Liver (tissue), 10 donors: ENCODE measurements at places on chromosomes 3 and 15. TPM values are rescaled to one million over a fixed set of nuclear protein-coding genes. Genes with fewer than 3 reads are reported as not detected.
A peak's percentile ranks its signal among the peaks of the same experiment; 100 is the strongest.

The CLDN1 gene
- total RNA-seq: 92.0 TPM

The NME9 gene
- total RNA-seq: 0.08 TPM

The NXPE3 gene
- 2.7 TPM for total RNA-seq

DNA sequence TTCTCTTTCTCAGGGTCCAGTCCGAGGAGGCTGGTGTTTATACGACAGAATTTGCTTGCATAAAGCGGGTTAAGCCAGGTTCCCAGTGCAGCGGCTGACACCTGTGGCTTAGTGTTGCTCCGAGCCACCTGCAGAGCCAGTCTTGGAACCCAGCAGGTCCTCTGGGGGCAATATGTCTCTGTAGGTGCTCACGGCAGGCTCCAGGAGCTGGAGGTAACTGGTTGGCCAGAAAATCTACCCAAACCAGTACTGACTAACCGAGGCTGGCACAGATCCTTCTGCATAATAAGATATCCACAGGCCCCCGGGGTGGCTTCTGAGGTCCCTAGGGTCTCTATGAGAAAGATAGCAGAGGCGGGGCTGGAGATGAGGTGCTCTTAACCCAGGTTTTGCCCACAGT is 3.2 kb downstream of the MGLL start:
- peak; percentile 31 for DNase-seq

DNA sequence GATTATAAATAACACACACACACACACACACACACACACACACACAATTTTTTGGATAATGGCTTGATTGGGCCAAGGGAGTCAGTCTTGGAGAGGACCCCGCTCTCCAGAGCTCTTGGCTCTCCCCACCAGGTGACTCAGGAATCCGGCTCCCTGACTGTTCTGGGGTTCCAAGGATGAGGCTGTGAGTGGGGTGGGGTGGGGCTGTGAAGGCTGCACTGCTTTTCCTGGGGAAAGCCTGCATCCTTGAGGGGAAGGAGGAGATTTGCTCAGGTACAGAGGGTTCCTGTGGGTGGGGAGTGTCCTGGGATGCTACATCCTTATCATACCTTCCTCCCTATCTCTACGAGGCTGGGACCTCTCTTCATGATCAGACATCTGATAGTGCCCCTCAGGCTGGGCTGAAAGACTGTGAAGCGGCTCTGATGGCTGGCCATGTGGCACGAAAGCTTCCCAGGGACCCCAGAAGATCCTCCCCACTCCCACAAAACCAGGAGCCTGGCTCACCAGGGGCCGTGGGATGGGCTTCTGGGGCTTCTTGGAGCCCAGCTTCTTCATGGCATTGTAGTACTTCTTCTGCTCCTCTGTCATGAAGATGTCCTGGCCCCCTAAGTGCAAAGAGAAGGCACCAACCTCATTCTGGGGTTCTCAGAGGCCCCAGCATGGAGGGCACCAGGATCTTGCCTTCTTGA is 59.2 kb downstream of the EXOG start:
- DNase-seq: no peak

- no peak for DNase-seq
Measured at GRCh38 chr15:62334536-62334935, 169.5 kb upstream of the C2CD4B start.

- DNase-seq: no peak
Measured at GRCh38 chr3:120275618-120276017, 9.4 kb downstream of the GPR156 start.
